Upper lobe of left lung (tissue), 6 donors: ENCODE measurements at places on chromosomes 11 and 22. TPM values are rescaled to one million over a fixed set of nuclear protein-coding genes. Genes with fewer than 3 reads are reported as not detected.

GRCh38 chr11:133832096-133832990 is 13.0 kb downstream of the SPATA19 start:
- no peak overlapping the region for H3K4me3 ChIP-seq
- H3K27ac ChIP-seq: no peak overlapping the region
- no peaks in the 10 kb centered on the region for H3K27me3 ChIP-seq
- H3K36me3 ChIP-seq: no peaks in the 10 kb centered on the region
- peaks cover 9% of the 10 kb centered on the region for H3K4me1 ChIP-seq

DNA sequence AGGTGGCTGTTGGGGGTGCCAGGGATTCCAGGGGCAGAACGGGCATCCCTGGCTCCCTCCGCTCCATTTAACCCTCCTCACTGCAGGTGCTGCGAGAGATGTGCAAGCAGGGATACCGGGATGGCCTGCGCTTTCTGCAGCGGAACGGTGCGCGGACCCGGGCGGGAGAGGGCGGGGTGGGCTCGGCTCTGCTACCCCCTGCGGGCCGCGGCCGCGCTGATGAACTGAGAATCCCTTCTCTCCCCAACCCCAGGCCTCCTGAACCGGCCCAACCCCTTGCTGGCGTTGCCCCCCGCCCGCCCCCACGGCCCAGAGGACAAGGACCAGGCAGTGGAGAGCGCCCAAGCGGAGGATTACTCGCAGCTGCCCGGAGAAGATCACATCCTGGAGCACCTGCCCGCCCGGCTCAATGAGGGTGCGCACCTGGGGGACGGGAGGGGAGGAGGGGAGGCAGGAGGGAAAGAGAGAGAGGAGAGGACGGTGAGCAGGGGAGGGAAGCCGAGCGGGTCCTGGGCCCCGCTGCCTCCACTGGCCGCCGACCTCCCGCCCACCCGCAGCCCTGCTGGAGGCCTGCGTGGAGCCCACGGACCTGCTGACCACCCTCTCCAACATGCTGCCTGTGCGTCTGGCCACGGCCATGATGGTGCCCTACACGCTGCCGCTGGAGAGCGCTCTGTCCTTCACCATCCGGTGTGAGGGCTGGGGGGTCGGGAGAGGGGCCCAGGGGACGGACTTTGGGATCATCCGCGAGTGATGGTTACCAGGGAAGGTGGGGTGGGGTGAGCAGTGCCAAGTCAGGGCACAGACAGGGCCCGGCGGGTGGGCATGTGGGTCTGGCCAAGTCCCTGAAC is 4.1 kb upstream of the CRACR2B start:
- peak overlapping the region; percentile 4 for H3K27ac ChIP-seq
- H3K4me1 ChIP-seq: peaks cover 68% of the 10 kb centered on the region
- H3K36me3 ChIP-seq: peaks cover 23% of the 10 kb centered on the region
- no peak for DNase-seq
- no peaks in the 10 kb centered on the region for H3K27me3 ChIP-seq
- no peak overlapping the region for H3K4me3 ChIP-seq

DNA sequence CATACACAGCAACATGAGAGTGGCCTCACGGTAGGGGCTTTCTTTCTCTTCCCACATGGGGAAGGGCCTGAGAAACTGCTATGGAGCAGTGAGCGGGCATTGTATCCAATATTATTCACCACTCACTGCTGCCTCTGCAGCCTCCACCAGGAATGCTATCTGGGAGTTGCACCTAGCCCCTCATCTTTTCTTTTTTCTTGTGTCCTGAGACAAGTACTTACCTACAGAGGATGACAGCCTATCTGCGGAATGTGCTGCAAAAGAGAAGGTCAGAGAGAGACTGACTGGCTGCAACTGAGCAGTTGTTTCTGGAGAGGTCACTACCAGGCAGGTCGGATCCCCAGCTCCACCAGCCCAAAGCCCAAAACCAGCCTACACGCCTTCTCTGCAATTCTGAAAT is 52.1 kb upstream of the HTATIP2 start:
- no peaks in the 10 kb centered on the region for H3K27me3 ChIP-seq
- H3K36me3 ChIP-seq: no peaks in the 10 kb centered on the region
- DNase-seq: no peak
- H3K4me3 ChIP-seq: no peak overlapping the region
- H3K4me1 ChIP-seq: no peaks in the 10 kb centered on the region
- no peak overlapping the region for H3K27ac ChIP-seq

GRCh38 chr11:79783833-79784232 is 343.0 kb upstream of the TENM4 start:
- H3K36me3 ChIP-seq: no peaks in the 10 kb centered on the region
- no peaks in the 10 kb centered on the region for H3K4me1 ChIP-seq
- H3K4me3 ChIP-seq: no peak overlapping the region
- no peak overlapping the region for H3K27ac ChIP-seq
- no peaks in the 10 kb centered on the region for H3K27me3 ChIP-seq
- no peak for DNase-seq

DNA sequence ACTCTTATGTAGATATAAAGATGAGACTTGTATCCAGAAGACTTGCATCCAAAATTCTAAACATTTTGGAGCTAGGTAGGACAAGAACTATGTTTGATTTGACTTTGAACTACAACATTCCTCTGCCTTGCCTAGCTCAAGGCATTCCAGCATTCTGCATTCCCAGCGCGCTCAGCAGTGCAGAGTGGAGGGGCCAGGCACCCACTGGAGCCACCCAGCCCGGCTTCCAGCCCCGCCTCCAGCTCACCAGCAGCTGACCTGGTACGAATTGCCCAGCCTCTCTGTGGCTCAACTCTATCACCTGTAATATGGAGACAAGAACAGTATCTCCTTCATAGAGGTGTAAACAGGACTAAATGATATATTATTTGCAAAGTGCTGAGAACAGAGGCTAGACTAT is 28.8 kb downstream of the PRDM10 start:
- peak; percentile 58 for DNase-seq
- no peaks in the 10 kb centered on the region for H3K27me3 ChIP-seq
- H3K4me3 ChIP-seq: no peak overlapping the region
- H3K4me1 ChIP-seq: no peaks in the 10 kb centered on the region
- no peaks in the 10 kb centered on the region for H3K36me3 ChIP-seq
- H3K27ac ChIP-seq: no peak overlapping the region

DNA sequence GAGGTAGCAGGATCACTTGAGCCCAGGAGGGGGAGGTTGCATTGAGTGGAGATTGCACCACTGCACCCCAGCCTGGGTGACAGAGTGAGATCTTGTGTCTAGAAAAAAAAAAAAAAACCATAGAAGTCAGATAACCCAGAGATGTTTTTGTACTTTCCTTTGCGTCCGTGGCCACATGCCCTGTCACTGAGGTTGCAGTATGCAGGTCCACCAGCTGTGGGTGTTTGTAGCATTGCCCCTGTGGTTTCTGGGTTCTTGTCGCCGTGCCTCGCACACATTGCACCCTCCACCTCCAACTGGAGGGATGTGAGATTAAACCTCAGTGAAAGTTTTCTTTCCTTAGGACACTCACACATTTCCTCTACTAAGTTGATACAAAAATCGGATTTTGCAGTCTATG is 70.3 kb downstream of the TNRC6B start:
- H3K4me1 ChIP-seq: peaks cover 11% of the 10 kb centered on the region
- H3K36me3 ChIP-seq: peaks cover 5% of the 10 kb centered on the region

The BBOX1 gene
- not detected for total RNA-seq

DNA sequence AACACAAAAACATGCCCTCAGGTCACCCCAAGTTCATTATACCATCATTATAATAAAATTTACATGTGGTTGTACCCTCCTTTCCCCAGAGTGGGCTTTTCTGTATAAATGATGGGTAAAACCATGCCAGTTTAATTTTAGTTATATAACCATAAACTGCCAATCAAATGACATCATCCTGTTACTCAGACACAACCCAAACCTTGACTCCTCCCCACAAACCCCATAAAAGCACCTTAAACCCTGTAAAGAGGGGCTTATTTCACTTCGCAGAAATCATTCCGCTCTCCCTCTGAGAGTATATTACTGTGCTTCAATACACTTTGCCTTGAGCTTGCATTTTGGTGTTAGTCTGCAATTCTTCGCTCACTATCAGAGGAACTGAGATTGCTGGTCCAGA is 5.5 kb upstream of the APOL3 start:
- DNase-seq: no peak
- no peaks in the 10 kb centered on the region for H3K27me3 ChIP-seq
- H3K4me1 ChIP-seq: peaks cover 40% of the 10 kb centered on the region
- H3K4me3 ChIP-seq: no peak overlapping the region

- no peaks in the 10 kb centered on the region for H3K27me3 ChIP-seq
- H3K4me3 ChIP-seq: no peak overlapping the region
- no peak for DNase-seq
- H3K27ac ChIP-seq: no peak overlapping the region
- H3K4me1 ChIP-seq: no peaks in the 10 kb centered on the region
- no peaks in the 10 kb centered on the region for H3K36me3 ChIP-seq
Measured at GRCh38 chr11:134691985-134692384, 279.9 kb upstream of the B3GAT1 start.

- no peak for DNase-seq
- no peaks in the 10 kb centered on the region for H3K4me1 ChIP-seq
- no peaks in the 10 kb centered on the region for H3K36me3 ChIP-seq
- H3K27ac ChIP-seq: no peak overlapping the region
- no peak overlapping the region for H3K4me3 ChIP-seq
Measured at GRCh38 chr11:80330264-80330663, 889.4 kb upstream of the TENM4 start.

- H3K27me3 ChIP-seq: no peaks in the 10 kb centered on the region
- H3K4me1 ChIP-seq: no peaks in the 10 kb centered on the region
- no peak overlapping the region for H3K27ac ChIP-seq
- no peak overlapping the region for H3K4me3 ChIP-seq
Measured at GRCh38 chr11:37394236-37394870, 796.3 kb upstream of the RAG2 start.

The OR5A1 gene
- not detected for total RNA-seq

- H3K27ac ChIP-seq: no peak overlapping the region
- no peak for DNase-seq
- H3K4me1 ChIP-seq: no peaks in the 10 kb centered on the region
- peaks cover 20% of the 10 kb centered on the region for H3K27me3 ChIP-seq
- no peaks in the 10 kb centered on the region for H3K36me3 ChIP-seq
Measured at GRCh38 chr11:69822676-69823494, 3.7 kb upstream of the FGF3 start.

GRCh38 chr11:44658506-44658850 is 68.3 kb upstream of the TSPAN18 start:
- no peaks in the 10 kb centered on the region for H3K36me3 ChIP-seq
- no peak overlapping the region for H3K27ac ChIP-seq
- H3K27me3 ChIP-seq: no peaks in the 10 kb centered on the region
- H3K4me1 ChIP-seq: no peaks in the 10 kb centered on the region
- no peak overlapping the region for H3K4me3 ChIP-seq
- no peak for DNase-seq

DNA sequence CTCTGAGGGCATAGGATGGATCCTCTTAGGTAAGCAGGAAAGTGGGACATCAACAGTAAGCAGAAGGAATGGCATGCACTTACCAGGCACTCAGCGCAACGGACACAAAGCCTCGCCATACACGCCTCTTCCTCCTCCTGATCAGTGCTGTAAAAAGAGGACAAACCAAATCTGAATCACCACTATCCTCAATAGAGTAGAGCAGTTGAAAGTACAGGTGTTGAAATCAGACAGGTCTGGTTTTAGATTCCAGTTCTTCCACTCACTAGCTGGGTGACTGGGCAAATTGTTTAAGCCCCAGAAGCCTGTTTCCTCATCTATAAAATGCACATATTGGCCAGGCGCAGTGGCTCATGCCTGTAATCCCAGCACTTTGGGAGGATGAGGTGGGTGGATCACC is 8.6 kb upstream of the JAML start:
- H3K4me1 ChIP-seq: peaks cover 15% of the 10 kb centered on the region
- peaks cover 2% of the 10 kb centered on the region for H3K36me3 ChIP-seq
- H3K27me3 ChIP-seq: no peaks in the 10 kb centered on the region

GRCh38 chr11:109378034-109378433 is 44.0 kb upstream of the C11orf87 start:
- no peak for DNase-seq
- no peaks in the 10 kb centered on the region for H3K36me3 ChIP-seq
- H3K4me1 ChIP-seq: no peaks in the 10 kb centered on the region

The TENM4 gene
- 4.1 TPM for total RNA-seq
